Motor neuron (in vitro differentiated cells): ENCODE measurements at places on chromosomes 6 and 20. TPM values are rescaled to one million over a fixed set of nuclear protein-coding genes. Genes with fewer than 3 reads are reported as not detected.
A peak's percentile ranks its signal among the peaks of the same experiment; 100 is the strongest.

ARMC2 gene
- total RNA-seq: 6.2 and 6.5 TPM in 2 replicates

GRCh38 chr20:41261790-41262717, 55.5 kb downstream of the ZHX3 start:
- ATAC-seq: no peak

DNA sequence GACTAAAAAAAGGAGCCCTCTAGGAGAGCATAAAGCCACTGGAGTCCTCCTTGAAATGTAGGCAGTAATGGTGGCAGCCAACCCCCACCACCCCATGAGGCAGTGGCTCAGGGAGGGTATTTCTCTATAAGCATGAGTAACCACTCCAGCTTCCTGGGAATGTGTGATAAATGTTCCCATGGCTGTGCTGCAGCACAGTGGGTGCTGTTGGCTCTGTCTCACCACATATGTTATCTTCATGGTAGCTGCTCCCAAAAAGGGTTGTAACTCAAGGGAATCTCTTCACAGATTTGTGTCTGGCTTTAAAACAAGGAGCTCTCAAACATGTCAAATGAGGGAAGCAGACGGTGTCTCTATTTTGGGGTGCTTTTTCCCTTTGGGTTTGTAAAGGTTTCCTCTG, 7.5 kb upstream of the PHACTR1 start:
- no peak for ATAC-seq

GRCh38 chr20:19498756-19499155, 259.3 kb upstream of the RIN2 start:
- no peak for ATAC-seq

ESR1 gene
- 1.00 and 2.5 TPM in 2 replicates for total RNA-seq

DNA sequence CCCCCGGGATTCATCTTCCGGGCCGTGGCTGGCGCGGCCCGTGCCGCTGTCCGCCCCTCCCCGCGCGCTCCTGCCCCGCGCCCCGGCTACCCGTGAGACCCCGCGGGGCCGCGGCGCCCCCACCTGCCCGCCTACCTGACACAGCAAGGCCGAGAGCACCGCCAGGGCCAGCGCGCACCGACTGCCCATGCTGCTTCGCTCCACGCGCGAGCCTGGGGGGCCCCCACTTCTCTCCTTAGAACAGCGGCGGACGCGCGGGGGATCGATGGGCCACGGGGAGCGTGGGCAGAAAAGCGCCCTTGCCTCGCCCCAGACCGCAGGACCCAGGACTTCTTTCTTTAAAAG, 955 bp downstream of the DLL1 start:
- ATAC-seq: peak; percentile 17

DNA sequence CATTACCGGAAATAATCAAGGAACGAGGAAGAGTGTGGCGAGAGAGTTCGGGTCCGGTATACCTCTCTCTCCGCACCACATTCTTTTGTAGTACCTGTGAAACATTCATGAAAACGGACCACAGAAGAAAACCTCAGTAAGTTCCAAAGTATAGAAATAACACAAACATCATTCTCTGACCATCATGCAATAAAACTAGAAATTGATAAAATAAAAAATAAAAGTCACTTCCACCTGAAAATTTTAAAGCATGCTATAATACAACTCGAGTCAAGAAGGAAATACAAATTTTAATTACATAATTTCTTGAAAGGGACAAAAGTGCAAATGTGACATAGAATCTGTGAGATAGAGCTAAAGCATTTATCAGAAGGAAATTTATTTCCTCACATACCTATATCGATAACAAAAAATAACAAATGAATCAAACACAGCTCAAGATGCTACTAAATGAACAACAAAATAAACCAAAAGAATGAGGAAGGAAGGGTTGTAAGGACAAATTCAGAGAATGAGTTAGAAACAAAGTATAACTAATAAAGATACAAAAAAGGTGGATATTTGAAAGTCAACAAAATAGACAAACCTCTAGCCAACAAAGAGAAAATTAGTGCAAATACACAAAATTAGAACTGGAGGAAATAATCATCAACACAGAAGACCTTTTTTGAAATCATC, 84.2 kb downstream of the TRIM27 start:
- ATAC-seq: no peak

GRCh38 chr6:20211037-20211940, 980 bp downstream of the MBOAT1 start:
- no peak for ATAC-seq

DNA sequence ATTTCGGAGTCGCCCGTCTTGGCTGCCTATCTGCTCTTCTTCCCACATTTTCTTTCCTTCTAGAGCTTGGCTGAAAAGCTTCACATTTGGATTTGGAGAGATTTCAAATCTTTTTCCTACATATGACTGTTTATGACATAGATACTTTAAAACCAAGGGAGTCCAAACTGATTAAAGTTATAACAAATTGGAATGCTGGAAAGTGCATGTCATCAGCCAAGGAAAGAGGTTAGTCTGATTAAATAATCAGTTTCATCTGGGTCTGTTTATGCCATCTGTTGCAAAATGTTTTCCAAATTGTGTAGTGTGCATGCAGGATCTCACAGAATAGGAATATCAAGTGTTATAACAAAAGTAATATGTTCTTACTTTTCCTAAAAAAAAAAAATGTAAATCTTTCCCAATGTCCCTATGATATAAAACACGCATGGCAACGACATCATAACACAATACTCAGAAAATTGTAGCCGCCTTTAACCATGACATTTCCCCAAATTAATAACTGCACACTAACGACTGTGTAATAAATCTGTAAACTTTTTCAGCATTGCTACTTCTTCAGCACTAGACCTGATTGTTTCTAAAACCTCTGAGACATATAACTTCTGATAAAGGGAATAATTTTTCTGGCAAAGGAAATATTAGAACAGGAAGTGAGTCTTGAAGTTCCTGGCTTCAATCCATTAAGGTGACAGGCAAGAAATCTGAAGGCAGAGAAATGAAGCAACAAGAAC, 230.2 kb upstream of the FOXQ1 start:
- ATAC-seq: no peak

DNA sequence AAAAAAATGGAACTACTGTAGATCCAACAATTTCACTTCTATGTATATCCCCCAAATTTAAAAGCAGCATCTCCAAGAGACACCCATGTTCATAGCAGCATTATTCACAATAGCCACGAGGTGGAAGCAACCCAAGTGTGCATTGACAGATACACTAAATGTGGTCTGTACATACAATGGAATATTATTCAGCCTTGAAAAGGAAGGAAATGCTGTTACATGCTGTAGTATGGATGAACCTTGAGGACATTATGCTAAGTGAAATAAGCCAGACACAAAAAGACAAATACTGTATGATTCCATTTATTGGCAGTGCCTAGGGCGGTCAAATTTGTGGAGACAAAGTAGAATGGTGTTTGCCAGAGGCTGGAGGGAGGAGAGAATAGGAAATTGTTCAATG, 34.2 kb downstream of the CAP2 start:
- no peak for ATAC-seq

- peak; percentile 15 for ATAC-seq
Observed at GRCh38 chr6:99590728-99591672, 15.6 kb upstream of the PRDM13 start.

ZBTB24 gene
- 8.6 and 8.8 TPM in 2 replicates for total RNA-seq

DNA sequence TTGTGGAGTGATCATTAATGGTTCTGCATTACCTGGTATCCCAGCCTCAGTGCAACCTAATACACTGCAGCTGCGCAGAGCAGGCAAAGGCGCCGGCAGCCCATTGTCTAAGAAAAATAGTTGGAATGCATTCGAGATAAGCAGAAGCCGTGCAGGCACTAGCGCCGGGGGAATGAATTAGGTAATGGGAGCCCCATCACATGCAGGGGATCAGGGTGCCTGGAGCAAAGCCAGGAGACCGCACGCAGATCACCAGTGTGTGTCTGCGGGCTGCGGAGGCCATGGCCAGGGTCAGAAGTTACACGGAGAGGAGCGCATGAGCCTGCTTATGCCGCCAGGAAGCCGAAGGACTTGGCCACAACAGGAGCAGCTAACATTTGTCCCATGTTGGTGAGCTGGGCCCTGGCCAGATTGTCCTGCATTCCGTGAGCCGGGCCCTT, 156.8 kb downstream of the DLL1 start:
- ATAC-seq: no peak

SLC17A9 gene
- 17.2 and 17.4 TPM in 2 replicates for total RNA-seq

DNA sequence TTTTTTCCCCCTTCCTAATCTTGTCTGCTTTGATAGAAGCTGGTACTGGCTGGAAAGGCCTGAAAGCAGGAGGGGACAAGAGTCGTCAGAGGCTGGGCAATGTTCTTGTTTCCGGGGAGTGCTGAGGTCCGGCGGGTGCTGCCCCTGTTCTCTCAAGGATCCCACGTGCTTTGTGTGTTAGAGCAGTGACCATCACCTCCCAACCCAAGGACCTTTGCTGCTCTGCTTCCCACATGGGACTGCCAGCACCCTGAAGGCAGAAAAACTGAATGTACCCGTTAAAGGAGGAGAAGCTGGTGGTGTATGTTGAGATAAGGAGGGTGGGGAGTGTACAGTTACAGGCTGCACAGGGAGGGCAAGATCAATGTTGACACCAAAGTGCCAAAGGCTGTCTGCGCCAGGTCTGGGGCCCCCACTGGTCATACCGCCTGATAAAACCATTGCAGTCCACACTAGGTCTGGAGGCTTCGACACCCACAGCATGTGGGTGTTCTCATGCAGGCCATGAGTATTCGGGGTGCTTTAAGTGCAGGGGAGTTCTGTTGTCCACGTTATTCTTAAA, 15.0 kb downstream of the C20orf173 start:
- no peak for ATAC-seq

DNA sequence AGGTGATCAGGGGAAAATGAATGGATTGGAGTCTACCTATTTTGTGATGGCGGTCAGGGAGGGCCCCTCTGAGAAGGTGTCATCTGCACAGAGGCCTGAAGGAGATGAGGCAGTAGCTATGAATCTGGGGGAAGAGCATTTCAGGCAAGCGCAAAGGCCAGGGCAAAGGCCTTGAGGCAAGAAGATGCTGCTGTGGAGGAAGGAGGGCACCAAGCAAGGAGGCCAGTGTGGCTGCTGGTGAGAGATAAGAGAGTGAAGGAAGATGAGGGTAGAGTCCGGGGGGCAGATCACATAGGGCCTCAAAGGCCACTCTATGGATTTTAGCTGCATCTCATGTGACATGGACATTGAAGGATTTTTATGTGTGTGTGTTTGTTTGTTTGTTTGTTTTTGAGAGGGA, 20.6 kb upstream of the CSNK2A1 start:
- ATAC-seq: no peak

GRCh38 chr6:128438393-128438792, 82.0 kb downstream of the PTPRK start:
- ATAC-seq: no peak

GRCh38 chr6:118252474-118252873, 295.6 kb upstream of the PLN start:
- ATAC-seq: peak; percentile 25

DNA sequence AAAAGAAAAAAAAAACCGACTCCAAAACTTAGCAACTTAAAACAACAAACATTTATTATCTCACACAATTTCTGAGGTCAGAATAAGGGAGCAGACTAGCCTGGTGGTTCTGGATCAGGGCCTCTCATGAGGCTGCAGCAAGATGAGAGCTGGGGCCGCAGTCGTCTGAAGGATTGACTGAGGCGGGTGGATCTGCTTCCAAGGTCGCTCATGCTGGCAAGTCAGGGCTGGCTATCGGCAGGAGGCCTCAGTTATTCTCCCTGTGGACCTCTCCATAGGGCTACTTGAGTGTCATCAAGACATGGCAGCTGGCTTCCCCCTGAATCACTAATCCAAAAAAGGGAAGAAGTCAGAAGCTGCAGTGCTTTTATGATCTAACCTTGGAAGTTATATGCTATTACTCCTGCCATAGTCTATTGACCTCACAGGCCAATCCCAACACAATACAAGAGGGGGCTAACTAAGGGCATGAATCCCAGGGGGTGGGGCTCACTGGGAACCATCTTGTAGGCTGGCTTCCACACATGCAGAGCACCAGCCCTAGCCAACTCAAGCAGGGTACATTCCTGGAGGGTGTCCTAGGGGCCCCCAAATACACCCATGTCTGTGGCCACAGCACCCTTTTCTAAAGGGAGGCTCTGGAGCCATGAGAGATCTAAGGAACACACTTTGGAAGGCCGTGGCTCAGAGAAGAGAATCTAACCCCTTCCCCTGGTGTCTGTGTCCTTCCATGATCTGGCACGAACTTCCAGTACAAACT, 11.3 kb downstream of the EBF4 start:
- no peak for ATAC-seq

DNA sequence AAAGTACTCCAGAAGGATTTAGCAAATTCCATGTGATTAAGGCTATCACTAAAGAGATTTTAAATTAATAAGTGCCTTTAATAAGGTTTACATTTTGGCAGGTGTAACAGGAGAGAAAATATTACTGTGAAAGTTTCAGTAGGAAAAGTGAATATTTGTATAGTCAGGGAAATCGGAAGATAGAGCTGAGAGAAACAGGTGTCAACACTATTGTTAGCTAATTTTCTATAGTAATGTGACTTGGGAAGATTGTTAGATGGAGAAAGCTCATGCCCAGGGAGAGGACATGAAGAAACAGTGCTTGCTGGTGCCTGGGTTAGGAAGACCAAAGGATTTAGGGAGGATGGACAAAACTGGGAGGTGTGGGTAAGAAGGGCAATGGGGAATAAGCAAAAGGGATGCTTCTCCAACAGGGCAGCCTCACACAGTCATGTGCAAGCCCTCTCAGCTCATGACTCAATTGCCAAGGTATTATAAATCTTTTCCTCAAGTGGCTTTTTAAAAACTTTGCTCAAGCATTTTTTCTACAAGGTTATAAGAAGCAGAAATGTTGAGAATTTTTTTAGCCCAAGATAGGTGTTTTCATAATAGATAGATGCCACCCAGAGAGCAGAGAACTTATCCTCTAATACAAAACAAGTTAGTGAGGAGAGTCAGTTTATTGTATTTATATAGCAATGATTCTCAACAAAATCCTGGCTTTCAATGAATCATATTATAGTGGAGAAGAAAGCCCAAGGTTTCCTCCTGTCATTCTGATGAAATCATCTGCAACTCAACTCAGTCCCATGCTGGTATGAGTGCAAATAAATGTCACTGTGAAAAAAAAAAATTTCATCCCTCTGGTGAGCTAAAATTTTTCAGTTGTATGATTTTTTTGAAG, 325.2 kb upstream of the NT5E start:
- peak; percentile 69 for ATAC-seq

OR2J3 gene
- 0.09 and 0.21 TPM in 2 replicates for total RNA-seq

GRCh38 chr20:2103461-2104153, 2.0 kb downstream of the STK35 start:
- no peak for ATAC-seq

- no peak for ATAC-seq
Observed at GRCh38 chr20:59673998-59674445, 69.7 kb downstream of the PHACTR3 start.

GRCh38 chr6:30703011-30703410, 12.2 kb upstream of the NRM start:
- ATAC-seq: no peak

SLC17A3 gene
- total RNA-seq: 0.40 and 0.77 TPM in 2 replicates

ACSS1 gene
- 2.0 and 2.2 TPM in 2 replicates for total RNA-seq
